ENCODE measurements at places on chromosomes 5 and 9. TPM values are rescaled to one million over a fixed set of nuclear protein-coding genes. Genes with fewer than 3 reads are reported as not detected.

The PLEKHG4B gene
- total RNA-seq: not detected

The LCN9 gene
- total RNA-seq: not detected

The ENTPD2 gene
- 0.25 TPM for total RNA-seq

The SPOCK1 gene
- not detected for total RNA-seq

The ADGRV1 gene
- total RNA-seq: not detected

The PRDM9 gene
- not detected for total RNA-seq

The PRLR gene
- not detected for total RNA-seq

The SLC24A2 gene
- total RNA-seq: not detected

The HTR1A gene
- not detected for total RNA-seq

The PCDHGB3 gene
- total RNA-seq: 0.14 TPM

The BTNL3 gene
- not detected for total RNA-seq

The RNF183 gene
- total RNA-seq: not detected

The PGM5 gene
- total RNA-seq: not detected

The ORM1 gene
- total RNA-seq: not detected

The ANKDD1B gene
- 0.23 TPM for total RNA-seq

Data from activated naive CD4-positive, alpha-beta T cell treated with anti-CD3 and anti-CD28 coated beads, Interleukin-2, amount 10 ng/mL, durations not matched to agents 5 hours and 36 hours (primary cell).